Femur (tissue), 1 donor: ENCODE measurements at places on chromosomes 4 and X.

- no peak for DNase-seq
Observed at GRCh38 chrX:96182366-96182765, 502.3 kb upstream of the DIAPH2 start.

- DNase-seq = no peak
Observed at GRCh38 chr4:178244785-178245184, 802.5 kb upstream of the AGA start.

- DNase-seq = no peak
Observed at GRCh38 chr4:110663738-110664444, 41.0 kb upstream of the PITX2 start.

GRCh38 chr4:138736362-138736761, 279.2 kb upstream of the NOCT start:
- no peak for DNase-seq

DNA sequence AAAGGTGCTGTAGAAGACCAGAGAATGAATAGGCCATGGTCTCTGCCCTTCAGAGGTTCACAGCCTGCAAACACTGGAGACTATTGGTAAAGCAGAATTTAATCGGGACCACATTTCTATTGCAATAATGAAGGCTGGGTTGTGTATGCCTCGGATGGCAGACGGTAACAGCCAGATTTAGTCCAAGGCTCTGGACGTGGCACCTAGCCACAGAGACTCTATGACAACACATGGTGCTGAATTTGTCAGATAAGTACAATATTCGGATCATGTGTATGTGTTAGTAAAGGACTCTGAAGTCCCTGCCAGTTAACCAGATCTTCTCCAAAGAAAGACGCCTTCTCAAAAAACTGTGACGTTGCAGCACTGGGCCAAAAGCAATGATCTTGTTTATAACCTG, 129.0 kb downstream of the DCTD start:
- DNase-seq = no peak

DNA sequence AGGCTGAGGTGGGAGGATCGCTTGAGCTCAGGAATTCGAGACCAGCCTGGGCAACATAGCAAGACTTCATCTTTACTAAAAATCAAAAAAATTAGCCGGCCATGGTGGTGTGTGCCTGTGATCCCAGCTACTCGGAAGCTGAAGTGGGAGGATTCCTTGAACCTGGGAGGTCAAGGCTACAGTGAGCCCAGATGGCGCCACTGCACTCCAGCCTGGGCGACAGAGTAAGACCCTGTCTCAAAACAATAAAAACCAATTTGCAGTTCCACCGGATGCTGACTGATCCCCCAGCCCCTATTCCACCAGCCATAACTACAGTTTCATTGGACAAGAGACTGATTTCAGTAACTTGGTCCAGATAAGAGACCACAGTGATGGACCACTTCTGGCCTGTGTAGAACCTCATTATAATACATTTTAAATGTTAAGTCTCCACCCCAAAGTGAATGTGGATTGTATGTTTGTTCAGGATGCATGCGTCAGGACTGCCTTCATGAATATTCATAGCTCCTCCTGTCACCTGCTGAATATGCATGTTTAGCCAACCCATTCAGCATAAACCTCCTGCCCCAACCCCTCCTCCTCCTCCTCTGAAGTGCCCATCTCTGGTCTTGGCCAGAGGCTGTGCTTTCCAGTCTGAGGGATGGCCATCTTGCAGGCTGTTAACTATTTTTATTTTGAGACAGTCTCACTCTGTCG, 2.3 kb upstream of the SLBP start:
- DNase-seq = no peak

- DNase-seq = no peak
Observed at GRCh38 chr4:100651499-100652175, 133.8 kb upstream of the EMCN start.

GRCh38 chr4:88809576-88810219, 112.1 kb upstream of the NAP1L5 start:
- DNase-seq = peak; percentile 36

GRCh38 chrX:83535417-83536196, 27.5 kb downstream of the POU3F4 start:
- no peak for DNase-seq

- DNase-seq = no peak
Observed at GRCh38 chrX:15829217-15829616, 25.4 kb downstream of the AP1S2 start.

- no peak for DNase-seq
Observed at GRCh38 chr4:127304356-127304755, 328.4 kb upstream of the INTU start.

- DNase-seq = no peak
Observed at GRCh38 chr4:122710434-122711308, 21.8 kb upstream of the BBS12 start.

DNA sequence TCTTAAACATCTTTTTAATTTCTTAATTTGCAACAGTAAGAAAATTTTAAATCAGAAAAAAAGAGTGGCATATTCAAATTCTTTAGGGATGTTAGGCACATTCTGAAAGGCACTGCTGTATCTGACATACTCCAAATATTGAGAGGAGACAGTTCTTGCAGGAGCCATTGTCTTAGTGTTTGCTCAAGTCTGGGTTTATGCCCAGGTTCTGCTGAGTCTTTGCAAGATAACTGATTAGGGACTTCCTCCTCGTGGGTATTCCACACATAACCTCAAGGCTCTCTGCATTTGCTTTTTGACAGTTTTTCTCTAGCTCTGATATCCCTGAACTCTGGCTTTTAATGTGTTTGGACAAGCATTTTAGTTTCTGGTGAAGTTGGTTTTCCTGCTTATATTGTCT, 52.6 kb downstream of the RPS3A start:
- no peak for DNase-seq

- DNase-seq = no peak
Observed at GRCh38 chr4:30413915-30414314, 306.3 kb upstream of the PCDH7 start.

- no peak for DNase-seq
Observed at GRCh38 chr4:39521253-39521919, 5.9 kb downstream of the UGDH start.

DNA sequence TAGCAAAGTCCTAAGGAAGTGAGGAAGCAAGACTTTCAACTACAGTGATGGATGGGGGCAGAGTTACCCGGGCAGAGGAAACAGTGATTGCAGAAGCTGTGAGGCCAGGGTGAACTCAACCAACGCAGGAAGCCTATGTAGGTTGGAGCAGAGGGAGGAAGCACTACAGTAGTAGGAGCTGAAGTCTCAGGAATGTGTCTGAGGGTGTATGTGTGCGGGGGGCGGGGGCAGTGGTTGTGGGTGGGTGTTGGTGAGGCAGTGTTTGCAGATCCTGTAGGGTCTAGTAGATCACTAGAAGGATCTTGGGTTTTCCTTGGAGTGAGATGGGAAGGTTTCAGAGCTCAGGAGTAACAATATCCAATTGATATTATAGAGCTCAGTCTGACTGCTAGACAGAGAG, 9.9 kb upstream of the MID1 start:
- no peak for DNase-seq

DNA sequence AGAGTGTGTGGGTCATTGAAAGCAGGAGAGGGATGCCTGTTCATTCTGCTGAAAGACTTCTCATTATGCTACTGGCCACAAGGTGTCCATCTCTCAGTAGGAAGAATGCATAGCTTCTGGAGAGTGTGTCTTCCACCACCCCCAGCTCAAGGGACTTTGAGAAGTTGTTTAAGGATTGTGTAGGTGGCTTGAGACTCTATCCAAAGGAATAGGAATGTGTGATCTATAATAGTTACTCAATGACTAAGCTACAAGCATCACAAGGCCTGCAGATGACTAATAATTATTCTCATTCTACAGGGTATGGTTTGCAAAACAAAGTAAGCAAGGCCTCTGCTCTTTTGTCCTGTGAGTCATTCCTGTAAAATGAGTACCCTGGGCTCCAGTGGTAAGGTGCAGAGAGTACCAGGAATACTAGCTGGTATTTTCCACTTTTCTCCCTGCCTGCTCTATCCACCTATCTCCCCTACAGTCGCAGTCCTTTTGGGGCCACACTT, 279.8 kb upstream of the BOD1L1 start:
- DNase-seq = no peak

- no peak for DNase-seq
Observed at GRCh38 chr4:47010347-47010911, 17.0 kb upstream of the GABRA4 start.

GRCh38 chr4:172157946-172158345, 344.7 kb downstream of the GALNTL6 start:
- no peak for DNase-seq

DNA sequence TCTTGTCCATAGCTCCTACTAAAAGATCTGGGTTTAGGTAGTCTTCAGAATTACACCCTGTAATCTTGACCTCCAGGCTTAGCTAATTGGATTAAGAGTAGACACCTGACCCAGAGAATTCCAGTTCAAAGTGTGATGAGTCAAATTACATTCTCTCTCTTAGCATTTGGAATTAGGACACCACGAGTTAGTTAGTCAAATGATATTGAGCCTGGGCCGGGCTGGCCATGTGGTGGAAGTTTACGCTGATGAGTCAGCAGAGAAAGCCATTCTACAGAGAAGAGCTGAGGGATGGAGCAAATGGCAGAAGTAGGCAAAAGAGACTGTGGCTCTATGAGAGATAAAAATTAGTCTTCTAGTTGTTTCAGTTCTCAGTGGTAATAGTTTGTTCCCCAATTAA, 31.1 kb downstream of the CEP44 start:
- no peak for DNase-seq

DNA sequence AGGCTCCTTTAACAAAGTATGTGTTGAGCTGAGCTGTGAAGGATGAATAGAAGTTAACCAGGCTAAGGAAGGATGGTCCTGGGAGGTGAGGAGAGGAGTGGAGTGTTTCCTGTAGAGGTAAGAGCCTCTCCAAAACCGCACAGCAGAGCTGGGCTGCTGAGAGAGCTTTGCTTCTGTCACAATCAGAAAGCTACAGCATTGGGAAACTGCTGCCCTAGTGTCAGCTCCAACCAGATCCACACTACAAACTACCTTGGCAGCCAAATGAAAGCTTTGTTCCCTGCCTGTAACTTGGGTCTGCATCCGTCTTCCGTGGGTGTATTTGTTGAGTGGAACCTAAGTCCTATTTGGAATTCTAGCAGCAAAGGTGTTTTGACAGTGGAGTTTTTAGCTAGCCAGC, 91.8 kb downstream of the REPS2 start:
- no peak for DNase-seq

- DNase-seq = no peak
Observed at GRCh38 chr4:86522349-86522748, 71.8 kb upstream of the PTPN13 start.

DNA sequence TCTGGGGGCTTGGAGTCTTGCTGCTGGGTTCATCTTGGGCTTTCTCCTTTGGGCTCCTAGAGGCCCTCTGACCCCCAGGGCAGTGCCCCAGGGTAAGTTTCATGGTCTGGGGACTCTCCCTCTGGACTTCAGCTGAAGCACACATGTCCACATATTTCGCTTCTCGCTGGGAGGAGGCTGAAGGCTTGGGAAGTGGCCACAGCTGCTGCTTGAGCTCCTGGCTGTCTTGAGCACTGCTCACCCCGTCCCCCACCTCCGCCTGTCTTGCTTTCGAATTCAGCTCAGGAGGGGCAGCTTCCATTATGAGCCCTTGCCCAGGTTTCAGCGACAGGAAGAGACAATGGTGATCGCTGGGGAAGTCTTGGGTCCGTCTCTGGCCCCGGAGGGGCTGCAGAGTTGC, 3.7 kb downstream of the C4orf54 start:
- DNase-seq = peak; percentile 36

- DNase-seq = no peak
Observed at GRCh38 chr4:106291678-106292077, 24.3 kb downstream of the TBCK start.

- no peak for DNase-seq
Observed at GRCh38 chrX:9957743-9958142, 9.4 kb upstream of the CLDN34 start.

GRCh38 chr4:74072739-74073138, 26.3 kb downstream of the CXCL2 start:
- DNase-seq = no peak

DNA sequence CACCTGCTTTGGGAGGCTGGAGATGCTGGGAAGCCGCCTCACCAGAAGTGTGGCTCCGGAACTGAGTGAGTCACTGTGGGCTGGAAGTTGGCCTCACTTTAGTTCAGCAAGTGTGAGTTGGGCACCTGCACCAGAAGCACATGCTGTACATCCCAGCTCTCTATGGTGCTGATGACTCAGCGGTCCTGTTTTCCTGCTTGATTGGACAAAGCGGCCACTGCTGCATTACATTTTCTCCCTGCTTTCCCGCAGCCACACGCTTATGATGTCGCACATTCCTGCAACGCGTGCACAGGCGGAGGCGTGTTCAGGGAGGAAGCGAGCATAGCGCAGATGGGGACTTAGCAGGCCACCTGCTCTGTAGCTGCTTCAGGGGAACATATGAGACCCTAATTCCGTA, 26.7 kb upstream of the CLDN34 start:
- DNase-seq = no peak

DNA sequence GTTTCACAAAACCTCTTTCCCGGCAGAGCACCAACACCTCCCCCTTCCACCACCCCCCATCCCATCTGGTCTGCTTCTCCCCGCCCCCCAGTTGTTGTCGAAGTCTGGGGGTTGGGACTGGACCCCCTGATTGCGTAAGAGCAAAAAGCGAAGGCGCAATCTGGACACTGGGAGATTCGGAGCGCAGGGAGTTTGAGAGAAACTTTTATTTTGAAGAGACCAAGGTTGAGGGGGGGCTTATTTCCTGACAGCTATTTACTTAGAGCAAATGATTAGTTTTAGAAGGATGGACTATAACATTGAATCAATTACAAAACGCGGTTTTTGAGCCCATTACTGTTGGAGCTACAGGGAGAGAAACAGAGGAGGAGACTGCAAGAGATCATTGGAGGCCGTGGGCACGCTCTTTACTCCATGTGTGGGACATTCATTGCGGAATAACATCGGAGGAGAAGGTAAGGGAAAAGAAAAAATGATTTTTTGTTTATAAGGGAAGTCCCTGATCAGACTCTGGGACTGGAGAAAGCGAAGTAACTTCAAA, at the start of gene PDGFRA:
Gene PDGFRA (plus strand): TSS at position 333 of the 541 bp plus-strand sequence. CDS start 29,476 bp downstream, outside the sequence.
- DNase-seq = peak; percentile 93

DNA sequence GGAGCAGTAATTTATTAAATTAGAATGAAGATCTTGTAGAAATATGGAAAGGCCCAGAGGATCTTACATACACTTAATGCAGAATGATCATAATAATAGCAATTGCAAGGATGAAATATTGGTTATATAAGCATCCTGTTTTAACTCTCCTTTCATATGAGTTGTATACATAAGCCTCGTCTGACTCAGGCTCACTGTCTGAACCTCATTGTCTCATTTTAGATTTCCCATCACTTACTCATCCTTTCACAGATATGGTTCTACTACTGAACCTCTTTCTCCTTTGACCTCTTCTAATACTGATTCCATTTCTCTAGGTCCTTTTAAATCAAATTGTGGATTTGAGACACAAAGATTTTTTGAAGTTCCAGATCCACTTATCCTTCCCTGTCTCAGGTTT, 277.3 kb upstream of the TRPC5 start:
- DNase-seq = no peak

DNA sequence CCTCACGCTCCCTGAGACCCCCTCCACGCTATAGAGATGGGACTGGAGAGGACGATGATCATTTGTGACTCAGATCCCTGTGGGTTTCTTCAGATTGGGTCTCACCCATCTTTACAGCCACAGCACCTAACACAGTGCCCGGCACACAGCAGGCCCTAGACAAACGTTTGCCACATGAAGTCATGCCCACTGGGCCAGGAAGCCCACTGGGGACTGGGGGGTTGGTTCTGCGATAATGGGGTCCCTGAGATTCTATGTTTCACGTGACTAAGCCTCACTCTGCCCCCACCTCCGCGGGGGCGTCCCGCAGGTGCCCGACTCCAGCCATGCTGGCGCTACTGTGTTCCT, 3.8 kb downstream of the SOD3 start:
- no peak for DNase-seq
